Dermis blood vessel endothelial cell (primary cell): ENCODE measurements at places on chromosomes 7 and 10.

GRCh38 chr10:132396494-132397035, 435 bp upstream of the PWWP2B start:
- DNase-seq = peak; percentile 58

GRCh38 chr7:131607291-131608115, 51.1 kb upstream of the PODXL start:
- no peak for DNase-seq

DNA sequence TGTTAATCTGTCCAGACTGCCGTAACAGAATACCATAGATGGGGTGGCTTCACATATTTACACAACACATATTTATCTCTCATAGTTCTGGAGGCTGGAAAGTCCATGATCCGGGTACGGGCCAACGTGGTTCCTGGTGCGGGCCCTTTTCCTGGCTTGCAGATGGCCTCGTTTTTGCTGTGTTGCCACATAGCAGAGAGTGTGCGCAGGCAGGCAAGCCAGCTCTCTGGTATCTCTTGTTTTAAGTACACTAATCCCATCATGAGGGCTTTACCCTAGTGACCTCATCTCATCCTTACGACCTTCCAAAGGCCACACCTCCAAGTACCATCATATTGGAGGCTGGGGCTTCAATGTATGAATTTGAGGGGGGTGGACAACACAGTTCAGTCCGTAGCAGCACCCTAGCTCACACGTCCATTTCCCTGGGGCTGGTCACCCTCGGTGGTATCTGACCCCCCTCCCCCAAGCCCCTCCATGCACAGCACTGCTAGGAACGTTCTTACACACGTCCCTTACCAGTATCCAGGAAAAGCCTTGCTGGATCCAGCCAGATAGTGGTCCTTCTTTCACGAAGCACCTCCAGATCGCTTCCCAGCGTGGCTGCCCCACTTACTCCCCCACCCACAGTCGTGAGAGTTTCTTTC, 21.5 kb downstream of the CUX1 start:
- no peak for DNase-seq

DNA sequence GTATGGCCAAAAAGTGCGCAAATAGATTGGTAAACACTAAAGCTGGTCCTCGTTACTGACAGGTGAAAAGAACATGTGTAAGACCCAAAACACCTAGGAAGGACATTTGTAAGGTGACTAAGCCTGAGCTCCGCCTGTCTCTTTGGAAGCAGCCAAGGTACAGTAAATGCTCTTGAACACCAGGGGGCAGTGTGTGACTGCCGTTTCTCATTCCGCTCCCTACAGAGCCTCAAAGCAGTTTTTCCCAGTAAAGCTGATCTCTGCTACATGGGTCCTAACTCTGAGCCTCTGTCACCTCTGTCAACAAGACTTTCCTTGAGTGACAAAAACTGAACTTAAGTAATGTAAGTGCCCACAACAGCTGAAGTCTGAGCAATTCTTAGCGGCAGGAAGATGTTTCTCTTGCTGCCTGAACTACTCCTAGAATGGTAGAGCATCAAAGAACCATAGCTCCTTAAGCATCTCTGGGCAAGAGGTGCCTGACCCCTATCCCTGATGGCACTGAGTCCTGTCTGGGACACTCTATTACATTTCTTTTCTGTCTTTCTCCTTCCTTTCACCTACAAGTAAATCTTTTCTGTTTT, 238.0 kb upstream of the INHBA start:
- DNase-seq = peak; percentile 85

GRCh38 chr7:111528331-111528730, 34.0 kb downstream of the IMMP2L start:
- DNase-seq = no peak
